ENCODE measurements at places on chromosomes 4 and X.
A peak's percentile ranks its signal among the peaks of the same experiment; 100 is the strongest.

- DNase-seq, result no peak
Observed at GRCh38 chrX:79176028-79176427, 31.5 kb downstream of the GPR174 start.

DNA sequence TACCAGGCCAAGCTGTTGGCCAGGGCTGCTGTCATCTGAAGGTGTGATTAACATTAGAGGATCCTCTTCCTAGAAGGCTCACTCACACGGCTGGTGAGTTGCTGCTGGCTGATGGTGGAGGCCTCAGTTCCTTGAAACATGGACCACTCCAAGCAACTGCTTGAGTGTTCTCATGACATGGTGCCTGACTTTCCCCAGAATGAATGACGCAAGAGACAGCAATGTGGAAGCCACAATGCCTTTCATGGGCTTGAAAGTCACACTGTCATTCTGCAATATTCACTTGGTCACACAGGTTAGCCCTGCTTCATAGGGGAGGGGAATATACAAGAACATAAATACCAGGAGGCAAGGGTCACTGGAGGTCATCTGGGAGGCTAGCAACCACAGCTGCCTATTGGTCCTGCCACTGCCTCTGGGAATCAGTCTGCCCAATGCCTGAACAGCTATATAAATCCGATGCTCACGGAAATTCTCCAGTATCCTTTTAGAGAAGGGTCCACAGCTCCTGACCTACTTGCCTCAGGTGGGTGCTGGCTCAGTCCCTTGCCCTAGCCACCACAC lies 97.1 kb upstream of the MAML3 start:
- no peak for DNase-seq

DNA sequence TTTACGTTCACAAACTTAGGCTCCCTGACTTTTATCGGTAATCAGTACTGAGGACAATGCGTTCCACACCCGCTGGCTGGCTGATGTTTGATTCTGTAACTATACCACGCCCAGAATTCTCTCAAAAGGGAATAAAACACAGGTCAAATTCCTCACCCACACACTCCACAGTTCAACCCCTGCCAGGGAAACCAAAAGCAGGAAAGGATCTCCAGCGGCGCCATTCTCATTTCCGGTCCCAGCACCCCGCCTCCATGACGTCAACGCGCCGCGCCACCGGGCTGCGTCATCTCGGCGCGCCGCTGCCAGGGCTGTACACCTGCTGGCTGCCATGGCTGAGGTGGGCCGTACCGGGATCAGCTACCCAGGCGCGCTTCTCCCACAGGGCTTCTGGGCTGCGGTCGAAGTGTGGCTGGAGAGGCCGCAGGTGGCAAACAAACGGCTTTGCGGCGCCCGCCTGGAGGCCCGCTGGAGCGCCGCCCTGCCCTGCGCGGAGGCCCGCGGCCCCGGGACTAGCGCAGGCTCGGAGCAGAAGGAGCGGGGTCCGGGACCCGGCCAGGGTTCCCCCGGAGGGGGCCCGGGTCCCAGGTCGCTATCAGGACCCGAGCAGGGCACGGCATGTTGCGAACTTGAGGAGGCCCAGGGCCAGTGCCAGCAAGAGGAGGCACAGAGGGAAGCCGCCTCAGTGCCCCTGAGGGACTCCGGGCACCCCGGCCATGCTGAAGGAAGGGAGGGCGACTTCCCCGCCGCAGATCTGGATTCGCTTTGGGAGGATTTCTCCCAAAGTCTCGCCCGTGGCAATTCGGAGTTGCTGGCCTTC lies at the start of the genes ACOX3 and TRMT44:
Gene ACOX3, minus strand, starts transcription at position 232 of the 820 bp plus-strand sequence. CDS start 24,202 bp downstream, outside the sequence.
Gene TRMT44, plus strand, starts transcription at position 286 of the 820 bp plus-strand sequence. Its CDS starts 46 bp downstream, at position 332.
- peak; percentile 74 for DNase-seq

- DNase-seq, result no peak
Observed at GRCh38 chr4:83252782-83253405, 31.7 kb downstream of the COQ2 start.

GRCh38 chr4:158625544-158625943 lies 46.1 kb downstream of the C4orf46 start:
- DNase-seq, result no peak

GRCh38 chr4:182000077-182000476 lies 243.1 kb upstream of the TENM3 start:
- DNase-seq, result no peak

DNA sequence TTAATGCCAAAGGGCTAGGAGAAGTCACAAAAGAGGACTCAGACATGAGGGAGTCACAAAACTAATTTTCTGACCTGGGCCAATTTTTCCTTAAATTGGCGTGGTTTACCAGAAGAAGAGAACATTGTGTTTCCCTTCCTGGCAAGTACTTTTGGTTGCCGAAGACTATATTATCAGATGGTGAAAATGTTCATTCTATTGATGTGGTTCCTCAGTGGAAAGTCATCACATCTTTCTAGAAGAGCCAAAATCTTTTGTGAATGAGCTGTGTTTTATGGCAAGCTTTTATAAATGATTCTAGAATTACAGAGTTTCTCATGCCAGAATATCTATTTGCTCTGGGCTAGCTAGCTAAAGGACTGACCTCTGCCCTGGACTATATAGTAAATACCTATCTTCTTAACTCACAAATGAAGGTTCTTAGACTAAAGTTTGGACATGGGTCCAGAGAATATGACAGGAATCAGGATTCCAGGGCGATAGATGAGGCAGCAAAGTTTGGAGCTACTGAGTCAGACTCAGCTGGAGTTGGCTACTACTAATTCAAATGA lies 288.9 kb downstream of the IL1RAPL2 start:
- DNase-seq, result no peak

- no peak for DNase-seq
Observed at GRCh38 chrX:152831391-152831790, 528 bp downstream of the NSDHL start.

DNA sequence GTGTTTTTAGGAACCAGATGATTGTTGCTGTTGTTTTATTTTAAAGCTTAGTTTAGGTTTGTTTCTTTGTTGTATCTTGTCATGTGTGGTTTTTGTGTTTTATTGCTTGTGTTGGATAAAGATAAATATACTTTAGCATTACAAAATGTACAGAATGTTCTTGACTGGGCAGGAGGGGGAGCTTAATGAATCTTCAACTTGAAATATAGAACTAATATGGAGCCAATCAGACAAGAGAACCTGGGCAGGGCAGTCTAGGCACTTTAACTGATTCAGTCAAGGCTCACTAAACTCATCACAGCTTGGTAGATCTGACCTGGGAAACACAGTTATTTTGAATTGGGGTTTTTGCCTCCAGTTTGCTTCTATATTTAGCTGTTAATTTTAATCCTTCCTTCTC lies 304.2 kb downstream of the ARHGAP24 start:
- no peak for DNase-seq

GRCh38 chrX:1072637-1073377 lies 139.6 kb downstream of the CRLF2 start:
- DNase-seq, result no peak

DNA sequence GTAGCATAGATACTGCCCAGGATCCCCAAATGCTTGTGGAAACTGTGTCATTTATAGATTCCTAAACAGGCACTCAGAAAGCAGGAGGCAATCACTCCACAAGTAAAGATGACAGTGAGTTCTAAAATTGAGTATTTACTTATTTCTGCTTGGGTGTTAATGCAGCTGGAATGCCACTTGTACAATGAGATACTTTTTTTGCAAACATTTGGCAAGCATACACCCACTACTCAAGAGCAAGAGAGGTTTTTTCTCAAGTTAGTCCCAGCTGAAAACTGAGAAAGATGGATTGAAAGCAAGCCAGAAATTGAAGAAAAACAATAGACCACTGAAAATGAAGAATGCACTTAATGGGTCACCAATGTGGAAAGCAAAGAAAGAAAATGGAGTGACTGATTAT lies 22.5 kb downstream of the GABRA3 start:
- no peak for DNase-seq

GRCh38 chrX:153902385-153902784 lies 2.1 kb upstream of the AVPR2 start:
- no peak for DNase-seq

GRCh38 chrX:148567229-148567628 lies 66.8 kb downstream of the AFF2 start:
- no peak for DNase-seq

GRCh38 chr4:119337010-119337409 lies 15.1 kb upstream of the FABP2 start:
- DNase-seq, result no peak

GRCh38 chrX:8721536-8721935 lies 10.4 kb downstream of the ANOS1 start:
- no peak for DNase-seq

DNA sequence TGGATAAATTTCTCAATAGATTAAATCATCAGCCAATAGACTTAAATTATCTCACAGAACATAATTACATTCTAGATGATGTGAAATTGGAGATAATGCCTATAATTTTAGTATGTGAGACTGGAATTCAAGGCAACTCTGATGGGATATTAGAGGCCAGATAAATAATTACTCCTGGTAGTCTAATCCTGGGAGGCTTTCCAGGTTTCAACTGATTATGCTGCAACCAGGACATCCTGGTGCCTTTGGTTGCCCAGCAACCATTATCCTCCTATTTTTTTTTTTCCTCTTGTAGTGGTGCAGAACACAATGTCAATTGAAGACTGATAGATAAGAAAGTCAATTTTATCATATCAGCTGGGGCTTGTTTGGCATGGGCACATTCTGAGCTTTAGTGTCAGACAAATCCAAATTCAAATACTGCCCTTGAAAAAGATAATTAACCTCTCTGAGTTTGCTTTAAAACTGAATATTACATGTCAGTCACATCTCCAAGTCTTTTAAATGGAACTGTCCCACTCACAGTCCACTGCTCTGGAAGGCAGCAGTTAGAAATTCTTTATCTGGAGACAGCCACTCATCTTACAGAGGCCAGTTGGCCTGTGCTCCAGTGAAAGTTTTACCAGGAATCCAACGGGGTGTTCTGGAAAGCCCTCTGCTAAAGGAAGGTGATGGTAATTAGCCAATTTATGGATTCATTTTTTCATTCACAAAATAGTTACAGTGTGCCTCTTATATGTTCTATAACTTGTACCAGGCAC lies 95.3 kb upstream of the GUCY1A1 start:
- no peak for DNase-seq

DNA sequence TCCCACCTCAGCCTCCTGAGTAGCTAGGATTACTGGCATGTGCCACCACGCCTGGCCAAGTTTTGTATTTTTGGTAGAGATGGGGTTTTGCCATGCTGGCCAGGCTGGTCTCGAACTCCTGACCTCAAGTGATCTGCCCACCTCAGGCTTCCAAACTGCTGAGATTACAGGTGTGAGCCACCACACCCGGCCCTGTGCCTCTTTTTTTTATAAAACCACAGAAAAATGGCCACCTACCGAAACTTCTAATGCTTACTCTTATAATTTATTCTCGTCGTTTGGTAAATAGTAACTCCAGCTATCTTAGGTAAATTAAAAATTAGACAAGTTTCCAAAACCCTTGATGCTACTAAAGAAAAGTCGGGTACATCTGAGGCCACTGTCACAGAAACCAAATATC lies 54.4 kb downstream of the IRF2 start:
- DNase-seq, result no peak

- no peak for DNase-seq
Observed at GRCh38 chrX:24428516-24428915, 36.6 kb upstream of the PDK3 start.

- DNase-seq, result no peak
Observed at GRCh38 chr4:85724791-85725563, 250.0 kb downstream of the ARHGAP24 start.

GRCh38 chrX:120857240-120857639 lies 18.4 kb downstream of the CT47B1 start:
- DNase-seq, result no peak

GRCh38 chr4:5917672-5918071 lies 24.8 kb upstream of the CRMP1 start:
- no peak for DNase-seq

- no peak for DNase-seq
Observed at GRCh38 chrX:357693-358471, 28.8 kb downstream of the PPP2R3B start.

DNA sequence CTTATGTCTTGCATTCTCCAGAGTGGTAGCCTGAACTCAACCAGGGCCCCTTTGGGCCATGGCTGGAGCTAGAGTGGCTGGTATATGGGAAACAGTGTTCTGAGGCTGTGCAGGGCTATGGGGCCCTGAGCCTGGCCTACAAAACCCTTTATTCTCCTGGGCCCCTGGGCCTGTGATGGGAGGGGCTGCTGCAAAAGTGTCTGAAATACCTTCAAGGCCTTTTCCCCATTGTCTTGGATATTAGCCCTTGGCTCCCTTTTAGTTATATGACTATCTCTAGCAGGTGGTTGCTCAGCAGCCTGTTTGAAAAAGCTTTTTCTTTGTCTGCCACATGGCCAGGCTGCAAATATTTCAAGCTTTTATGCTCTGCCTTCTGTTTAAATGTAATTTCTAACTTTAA lies 22.5 kb downstream of the APOOL start:
- DNase-seq, result no peak

DNA sequence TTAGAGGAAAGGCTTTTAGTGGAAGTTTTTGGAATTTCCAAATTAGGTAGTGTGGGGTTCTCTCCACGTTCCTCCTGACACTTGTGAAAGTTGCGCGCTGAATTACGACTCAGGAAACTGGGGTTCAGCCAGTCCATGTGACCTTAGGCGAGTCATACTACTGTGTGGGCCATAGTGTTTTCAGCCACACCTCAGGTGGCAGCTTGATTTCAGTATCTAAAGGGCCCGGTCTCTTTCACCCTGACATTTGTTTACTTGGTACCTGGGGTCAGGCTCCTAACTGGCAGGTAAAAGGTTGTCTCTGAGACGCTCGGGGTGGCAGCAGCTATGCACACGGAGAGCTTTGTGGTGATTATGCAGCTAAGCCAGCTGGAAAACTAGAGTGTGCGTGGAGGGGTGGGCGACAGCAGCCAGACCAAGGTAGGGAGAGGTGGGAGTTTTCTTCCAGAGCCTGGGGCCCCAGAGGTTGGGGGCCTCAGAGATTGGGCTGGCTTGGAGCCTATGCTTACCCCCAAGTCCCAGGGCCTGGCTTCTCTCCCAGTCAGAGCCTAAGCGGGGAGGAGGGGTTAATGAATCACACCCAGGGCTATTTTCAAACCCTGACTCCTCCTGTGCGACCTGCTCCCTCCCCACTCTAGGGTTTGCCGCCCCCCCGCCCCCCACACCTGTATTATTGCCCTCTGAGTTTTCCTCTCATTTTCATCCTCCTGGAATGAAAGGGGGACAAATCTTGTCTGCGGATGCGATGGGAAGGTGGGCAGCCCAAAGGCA lies 47.2 kb downstream of the STARD8 start:
- no peak for DNase-seq

- no peak for DNase-seq
Observed at GRCh38 chrX:131322651-131323050, 33.5 kb upstream of the IGSF1 start.

DNA sequence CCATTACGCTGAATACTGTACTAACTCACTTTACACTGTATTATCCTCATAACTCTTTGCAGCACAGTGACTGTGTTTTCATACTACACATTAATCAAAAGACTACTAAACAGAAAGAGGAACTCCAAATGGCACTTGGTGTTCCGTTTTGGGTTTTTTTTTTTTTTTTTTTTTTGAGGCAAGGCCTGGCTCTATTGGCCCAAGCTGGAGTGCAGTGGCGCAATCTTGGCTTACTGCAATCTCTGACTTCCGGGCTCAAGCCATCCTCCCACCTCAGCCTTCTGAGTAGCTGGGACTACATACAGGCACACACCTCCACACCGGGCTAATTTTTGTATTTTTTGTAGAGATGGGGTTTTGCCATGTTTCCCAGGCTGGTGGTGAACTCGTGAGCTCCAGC lies 10.7 kb downstream of the KLHL8 start:
- no peak for DNase-seq

GRCh38 chr4:94274912-94275311 lies 67.2 kb downstream of the SMARCAD1 start:
- DNase-seq, result no peak

- DNase-seq, result no peak
Observed at GRCh38 chrX:104166735-104167436, 633 bp downstream of the FAM199X start.
